ENCODE measurements at places on chromosomes 4 and X.

DNA sequence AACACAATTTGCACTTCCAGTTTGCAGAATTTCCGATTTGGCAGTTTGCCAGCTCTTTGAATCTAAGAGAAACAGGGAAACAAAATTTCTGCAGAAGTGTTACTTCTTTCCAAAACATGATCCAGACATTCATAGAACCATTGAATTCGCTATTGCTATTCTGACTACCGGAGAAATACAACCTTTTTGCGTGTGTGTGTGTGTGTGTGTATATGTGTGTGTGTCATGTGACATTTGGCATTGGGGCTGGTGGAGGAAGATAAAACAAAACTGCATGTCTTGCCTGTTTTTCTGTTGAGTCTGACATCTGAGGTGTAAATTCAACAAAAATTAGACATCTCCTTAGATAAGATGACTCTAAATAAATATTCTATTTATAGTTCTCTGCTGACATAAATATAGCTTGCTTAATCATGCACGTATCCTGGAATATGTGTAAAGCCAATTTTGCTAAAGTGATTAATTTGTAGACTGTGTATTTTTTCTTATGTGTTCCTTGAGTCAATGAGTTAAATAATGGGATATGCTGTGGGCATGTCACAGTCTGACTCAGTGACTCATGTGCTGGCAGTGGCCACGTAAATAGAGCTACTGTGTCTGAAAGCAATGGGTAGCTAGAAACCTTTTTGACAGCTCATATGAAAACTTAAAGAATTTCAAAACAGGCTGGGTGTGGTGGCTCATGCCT, 98.9 kb downstream of the HPGD start:
- DNase-seq: no peak

GRCh38 chr4:112358415-112358814, 61.2 kb downstream of the ALPK1 start:
- no peak for DNase-seq

DNA sequence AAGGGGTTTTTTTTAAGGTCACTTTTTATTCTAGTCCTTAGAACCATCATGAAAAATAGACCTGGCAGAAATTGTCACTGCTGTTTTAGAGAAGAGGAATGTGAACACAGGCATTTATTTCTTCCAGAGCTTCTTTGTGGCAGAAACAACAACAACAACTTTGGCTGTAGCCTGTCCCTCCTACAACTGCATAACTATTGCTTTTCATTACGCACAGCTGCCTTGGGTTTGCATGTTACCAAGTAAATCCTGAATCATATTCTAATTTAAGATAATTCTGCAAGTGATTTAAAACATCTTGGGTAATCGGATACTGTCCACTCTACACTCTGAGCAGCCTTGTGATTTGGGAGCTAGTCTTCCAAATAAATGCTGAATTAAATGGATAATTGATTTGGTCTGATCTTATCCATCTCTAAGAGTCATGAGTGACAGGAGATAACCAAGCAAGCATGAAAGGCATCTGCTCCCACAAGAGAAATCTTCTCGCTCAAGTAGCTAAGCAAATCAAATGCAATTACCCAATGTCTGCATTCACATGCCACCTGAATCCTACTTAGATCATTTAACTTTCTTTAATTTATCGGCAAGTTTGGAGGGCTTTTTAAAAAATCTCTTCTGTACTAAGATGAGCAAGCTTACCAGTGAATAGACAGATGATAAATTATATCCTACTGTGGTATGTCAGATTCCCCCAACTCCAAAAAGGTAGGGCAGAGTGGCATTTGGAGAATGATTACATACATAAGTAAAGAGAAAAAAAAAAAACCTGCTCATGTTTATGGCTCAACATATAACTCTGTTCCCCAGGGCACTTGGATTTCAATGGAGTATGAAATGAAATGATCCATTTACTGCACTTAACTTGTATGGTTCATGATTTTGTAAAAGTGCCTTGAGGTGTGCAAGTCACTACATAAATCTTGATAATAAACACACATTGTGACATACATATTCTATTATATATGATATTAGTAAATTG, 73.6 kb downstream of the EGF start:
- DNase-seq: no peak

GRCh38 chr4:83250687-83251446, 33.7 kb downstream of the COQ2 start:
- no peak for DNase-seq

- DNase-seq: no peak
Measured at GRCh38 chrX:141405486-141405852, 163.2 kb upstream of the SPANXC start.

GRCh38 chr4:102061133-102061532, 270.6 kb downstream of the BANK1 start:
- no peak for DNase-seq

GRCh38 chrX:78024349-78025059, 55.1 kb upstream of the PGAM4 start:
- DNase-seq: no peak
